Stimulated activated CD4-positive, alpha-beta T cell treated with anti-CD3 and anti-CD28 coated beads, TNF-alpha, amount 100 ng/mL, for 4 hours (primary cell): ENCODE measurements at places on chromosomes 1 and 21.

- DNase-seq: no peak
Measured at GRCh38 chr1:150560011-150560438, 10.8 kb downstream of the ADAMTSL4 start.

DNA sequence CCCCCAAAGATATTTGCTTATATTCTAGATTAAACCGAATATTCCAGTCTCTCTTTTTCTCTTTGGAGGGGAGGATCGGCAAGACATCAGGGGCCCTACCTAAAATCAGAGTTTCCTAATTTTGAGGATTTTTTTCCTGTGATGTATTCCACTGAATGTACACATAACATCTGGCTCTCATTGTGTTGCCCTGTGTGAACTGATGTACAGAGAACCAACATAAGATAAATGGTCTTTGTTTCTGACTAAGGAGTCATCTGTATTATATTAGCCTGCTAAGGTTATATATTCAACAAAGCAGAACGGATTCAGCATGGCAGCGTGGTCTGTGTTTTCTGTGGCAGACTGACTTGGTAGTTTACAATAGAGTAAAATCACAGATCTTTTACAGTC is 114.8 kb upstream of the NCAM2 start:
- no peak for DNase-seq

DNA sequence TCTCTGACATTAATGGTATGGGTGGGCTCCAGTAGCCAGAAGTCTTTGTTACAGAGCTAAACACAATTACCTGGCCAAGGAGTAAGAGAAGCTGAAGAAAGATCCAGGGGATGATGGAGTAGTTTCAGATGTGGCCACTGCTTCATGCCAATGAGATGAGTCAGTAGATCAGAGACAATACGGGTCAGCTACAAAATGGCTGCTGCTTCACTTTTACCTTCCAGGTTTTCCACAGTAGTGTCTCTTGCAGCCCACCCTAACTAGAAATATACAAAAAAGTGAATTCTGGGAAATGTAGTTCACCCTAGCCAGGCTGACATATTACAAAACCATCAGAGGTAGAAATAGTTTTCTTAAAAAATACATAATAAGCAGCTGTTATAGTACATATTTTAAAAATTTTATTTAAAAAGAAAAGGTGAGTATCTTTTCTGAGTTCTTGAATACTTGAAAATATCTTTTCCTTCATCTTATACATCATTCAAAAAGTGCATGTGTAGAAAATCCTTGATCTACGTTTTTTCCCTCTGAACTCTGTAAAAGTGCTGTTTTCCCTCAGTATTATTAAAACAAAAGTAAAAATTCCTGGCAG is 36.1 kb downstream of the LRIF1 start:
- DNase-seq: no peak

- no peak for DNase-seq
Measured at GRCh38 chr1:244052016-244052727, 1.1 kb downstream of the ZBTB18 start.

- DNase-seq: peak; percentile 21
Measured at GRCh38 chr1:8661185-8662110, 156.0 kb downstream of the RERE start.

- DNase-seq: no peak
Measured at GRCh38 chr21:33401630-33401992, 1.6 kb upstream of the IFNGR2 start.

- no peak for DNase-seq
Measured at GRCh38 chr21:29678626-29679025, 261.2 kb downstream of the GRIK1 start.

GRCh38 chr1:147786536-147786935 is 26.1 kb upstream of the GJA5 start:
- DNase-seq: no peak

GRCh38 chr21:14734191-14734590 is 188.1 kb upstream of the SAMSN1 start:
- no peak for DNase-seq

- DNase-seq: no peak
Measured at GRCh38 chr1:60049188-60049587, 24.4 kb downstream of the C1orf87 start.

DNA sequence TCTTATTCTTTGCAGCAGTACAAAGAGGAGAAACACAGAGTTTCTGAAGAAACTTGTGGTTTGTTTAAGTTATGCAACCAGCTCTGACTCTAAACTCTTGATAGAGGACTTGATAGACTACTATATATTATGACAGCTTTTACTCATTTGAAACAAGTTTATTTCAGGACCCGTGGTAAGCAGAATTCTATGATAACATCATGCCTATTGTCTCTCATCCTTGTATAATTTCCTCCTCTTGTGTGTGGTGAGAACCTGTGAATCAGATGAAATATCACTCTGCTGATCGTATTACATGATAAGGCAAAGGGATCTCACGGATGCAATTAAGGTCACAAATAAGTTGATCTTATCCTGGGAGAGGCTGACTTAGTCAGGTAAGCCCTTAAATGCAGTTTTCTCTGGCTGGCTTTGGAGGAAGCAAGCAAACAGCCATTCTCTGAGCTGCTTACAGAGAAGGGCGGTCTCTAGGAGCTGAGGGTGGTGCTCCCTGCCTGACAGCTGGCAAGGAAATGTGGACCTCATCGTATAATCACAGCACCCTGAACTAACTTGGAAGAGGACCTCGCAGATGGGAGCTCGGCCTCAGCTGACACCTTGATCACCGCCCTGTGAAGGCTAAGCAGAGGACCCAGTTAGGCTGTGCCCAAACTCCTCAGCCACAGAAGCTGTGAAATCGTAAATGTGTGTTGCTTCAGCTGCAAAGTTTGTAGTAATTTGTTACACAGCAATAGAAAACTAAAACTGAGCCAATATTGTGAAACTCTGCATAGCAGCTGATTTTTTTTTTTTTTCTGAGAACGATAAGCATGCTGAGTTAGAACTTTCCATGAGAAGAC is 151.1 kb upstream of the DPT start:
- DNase-seq: no peak

- no peak for DNase-seq
Measured at GRCh38 chr1:193325771-193326170, 139.4 kb upstream of the B3GALT2 start.

DNA sequence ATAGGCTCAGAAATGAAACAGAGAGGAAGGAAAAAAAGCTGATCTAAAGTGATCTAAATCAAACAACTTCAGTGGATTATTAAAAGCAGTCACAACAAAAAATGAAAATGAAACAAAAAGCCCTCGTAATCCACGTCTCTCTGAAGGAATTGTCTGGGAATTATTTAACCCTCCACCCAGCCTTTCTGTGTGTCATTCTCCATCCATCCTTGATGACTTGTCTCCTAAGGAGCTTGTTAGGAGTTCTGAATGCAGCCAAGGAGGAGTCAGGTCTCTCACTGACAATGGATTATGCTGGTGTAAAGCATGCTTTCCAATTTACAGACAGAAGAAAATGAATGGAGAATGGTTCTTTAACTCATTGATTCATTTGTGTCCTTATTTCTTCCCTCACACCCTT is 359.3 kb upstream of the RUNX1 start:
- DNase-seq: no peak

DNA sequence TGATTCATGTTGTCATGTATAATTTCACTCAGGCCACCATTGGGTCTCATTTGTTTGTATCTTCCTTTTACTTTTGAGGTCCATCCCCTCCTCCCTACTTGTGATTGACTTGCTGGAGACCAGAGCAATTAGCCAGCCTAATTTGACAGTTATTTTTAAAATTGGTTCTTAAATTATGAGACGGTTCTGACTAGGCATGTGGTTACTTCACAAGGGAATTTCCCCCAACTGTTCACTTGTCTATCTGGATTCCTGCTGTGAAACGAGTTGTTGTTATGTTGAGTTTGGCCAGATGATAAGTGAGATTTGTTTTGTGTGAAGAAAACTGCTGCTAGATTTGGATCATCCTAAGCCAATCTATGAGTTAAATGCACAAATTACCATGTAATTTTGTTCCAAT is 359.1 kb downstream of the BARHL2 start:
- DNase-seq: no peak

GRCh38 chr1:240244968-240245628 is 153.4 kb downstream of the FMN2 start:
- no peak for DNase-seq

DNA sequence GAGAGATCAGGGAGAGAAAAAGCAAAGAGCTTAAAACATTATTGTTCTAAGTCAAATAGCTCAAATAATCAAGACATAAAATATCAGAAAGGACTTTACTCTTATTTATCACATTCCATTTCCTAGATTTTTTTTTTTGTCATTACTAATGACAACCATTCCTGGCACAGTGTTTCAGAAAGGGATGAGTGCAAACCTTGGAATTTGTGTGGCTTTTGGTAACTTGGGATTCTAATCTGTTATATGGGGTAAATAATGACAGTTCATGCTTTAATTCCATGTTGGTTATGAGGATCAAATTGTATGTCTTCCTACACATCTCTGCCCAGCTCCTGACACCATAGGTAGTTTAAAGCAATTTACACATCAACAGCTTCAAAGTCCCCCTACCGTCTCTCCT is 358.4 kb upstream of the ADGRL4 start:
- no peak for DNase-seq

DNA sequence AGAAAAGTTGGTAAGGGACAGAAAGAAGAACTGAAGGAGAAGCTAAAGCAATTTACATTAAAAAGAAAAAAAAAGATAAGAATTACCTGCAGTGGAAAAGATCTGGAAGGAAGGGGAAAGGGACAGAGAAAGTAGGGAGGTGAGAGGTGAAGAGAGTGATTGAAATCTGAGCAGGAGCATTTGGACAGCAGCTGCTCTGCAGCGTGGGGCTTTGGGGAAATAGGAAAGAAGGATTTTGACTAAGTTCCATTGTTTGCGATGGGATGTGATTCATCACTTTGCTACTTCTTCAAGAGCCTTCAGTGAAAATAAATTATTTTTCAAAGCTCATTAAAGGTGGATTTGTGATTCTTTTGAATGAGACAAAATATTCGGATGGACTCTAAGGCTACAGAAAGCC is 26.1 kb upstream of the NMNAT2 start:
- DNase-seq: no peak

DNA sequence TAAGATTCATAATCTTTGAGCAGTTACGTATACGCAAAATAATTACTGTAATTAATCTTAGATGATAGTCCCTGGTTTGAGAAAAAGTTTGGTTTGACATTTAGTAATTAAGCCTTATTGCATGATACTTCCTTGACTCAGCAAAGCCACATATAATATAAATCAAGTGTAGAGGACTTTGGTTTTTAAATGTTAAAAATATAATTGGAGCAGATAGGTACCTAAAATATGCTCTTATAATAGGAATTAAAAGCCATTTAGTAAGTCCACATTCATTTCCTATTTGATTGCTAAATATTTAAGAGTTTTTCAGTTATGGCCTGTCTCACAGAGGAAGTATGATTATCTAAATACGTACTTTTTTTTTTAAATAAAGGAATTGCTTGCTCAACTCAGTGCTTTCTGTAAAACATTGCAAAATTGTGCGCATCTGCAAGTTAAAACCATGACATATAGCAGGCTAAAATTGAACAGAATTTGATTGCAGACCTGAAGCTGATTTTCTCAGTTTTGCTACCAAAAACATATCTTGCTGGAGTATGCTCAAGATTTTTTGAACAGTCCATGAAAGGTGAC is 20.4 kb downstream of the RPE65 start:
- DNase-seq: no peak

GRCh38 chr21:46091631-46092025 is 6.3 kb upstream of the COL6A2 start:
- DNase-seq: no peak

- DNase-seq: no peak
Measured at GRCh38 chr1:41499591-41499990, 15.1 kb upstream of the EDN2 start.

GRCh38 chr1:43600033-43601020 is 49.6 kb upstream of the KDM4A start:
- DNase-seq: no peak

DNA sequence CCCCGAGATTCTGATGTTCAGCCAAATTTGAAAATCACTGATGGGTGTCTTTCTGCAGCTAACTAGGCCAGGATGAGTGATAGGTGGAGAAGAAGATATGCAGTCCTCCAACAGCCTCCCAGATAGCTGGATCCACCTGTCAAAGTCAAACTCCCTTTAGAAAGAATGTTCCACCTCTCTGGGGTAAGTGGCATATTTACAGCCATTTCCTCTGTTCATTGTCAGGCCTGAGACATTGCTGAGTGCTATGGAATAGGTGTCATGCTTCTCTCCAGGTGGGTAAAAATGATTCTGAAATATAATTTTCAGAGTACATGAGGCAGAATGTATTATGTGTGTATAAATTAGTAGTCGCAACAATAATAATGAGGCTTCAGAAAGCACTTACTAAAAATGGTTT is 316.8 kb downstream of the TTLL7 start:
- DNase-seq: no peak

GRCh38 chr1:211920141-211920572 is 89.6 kb upstream of the LPGAT1 start:
- DNase-seq: no peak

DNA sequence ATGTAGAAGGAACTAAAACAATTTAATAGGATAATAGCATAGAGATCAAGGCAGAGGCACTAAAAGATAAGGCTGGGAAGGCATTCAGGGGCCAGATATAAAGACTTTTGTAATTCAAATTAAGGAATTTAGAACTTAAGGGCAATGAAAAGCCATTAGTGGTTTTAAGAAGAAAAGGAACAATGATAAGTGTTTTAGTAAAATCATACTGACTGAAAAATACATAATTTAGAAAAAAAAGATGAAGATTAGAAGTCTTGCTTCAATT is 14.1 kb upstream of the RGS2 start:
- no peak for DNase-seq

GRCh38 chr1:225944951-225945350 is 3.9 kb upstream of the LEFTY2 start:
- no peak for DNase-seq

GRCh38 chr1:26530895-26531598 is 1.5 kb downstream of the RPS6KA1 start:
- no peak for DNase-seq

- DNase-seq: no peak
Measured at GRCh38 chr1:30189818-30190500, 533.4 kb downstream of the MATN1 start.

- no peak for DNase-seq
Measured at GRCh38 chr1:204289280-204289679, 70.4 kb downstream of the PLEKHA6 start.

DNA sequence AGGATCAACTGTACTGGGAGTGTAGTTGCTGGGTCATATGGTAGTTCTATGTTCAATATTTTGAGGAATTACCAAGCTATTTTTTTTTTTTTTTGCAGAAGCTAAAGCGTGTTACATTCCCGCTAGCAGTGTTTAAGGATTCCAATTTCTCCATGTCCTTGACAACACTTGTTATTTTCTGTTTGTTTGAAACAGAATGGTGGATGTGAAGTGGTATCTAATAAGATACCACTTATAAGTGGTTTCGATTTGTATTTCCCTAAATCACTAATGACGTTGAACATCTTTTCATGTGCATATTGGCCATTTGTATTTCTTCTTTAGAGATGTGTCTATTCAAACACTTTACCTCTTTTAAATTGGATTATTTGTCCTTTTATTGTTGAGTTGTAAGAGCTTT is 112.2 kb downstream of the DISP1 start:
- DNase-seq: no peak
